Fibroblast of skin of abdomen (primary cell): ENCODE measurements at places on chromosomes 4 and X.

DNA sequence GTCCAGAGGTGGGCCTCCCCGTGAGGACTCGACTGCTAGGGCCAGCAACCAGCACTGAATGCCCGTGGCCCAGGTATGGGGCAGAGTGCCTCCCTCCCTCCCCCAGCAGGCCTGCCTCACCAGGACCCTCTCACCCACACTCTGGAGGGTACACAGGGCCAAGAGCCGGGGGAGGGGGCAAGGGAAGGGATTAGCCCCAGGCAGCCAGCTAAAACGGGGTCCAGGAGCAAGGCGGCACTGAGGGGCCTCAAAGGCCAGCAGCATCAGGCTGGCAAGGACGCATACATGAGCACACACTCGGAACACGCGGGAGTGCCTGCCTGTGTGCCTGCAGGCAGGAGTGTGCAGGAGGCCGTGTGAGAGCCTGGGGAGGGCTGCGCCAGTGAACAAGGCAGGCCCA lies 18.3 kb upstream of the DUSP9 start:
- no peak for DNase-seq

- no peak for DNase-seq
Observed at GRCh38 chr4:183392377-183392776, 52.1 kb upstream of the CDKN2AIP start.

DNA sequence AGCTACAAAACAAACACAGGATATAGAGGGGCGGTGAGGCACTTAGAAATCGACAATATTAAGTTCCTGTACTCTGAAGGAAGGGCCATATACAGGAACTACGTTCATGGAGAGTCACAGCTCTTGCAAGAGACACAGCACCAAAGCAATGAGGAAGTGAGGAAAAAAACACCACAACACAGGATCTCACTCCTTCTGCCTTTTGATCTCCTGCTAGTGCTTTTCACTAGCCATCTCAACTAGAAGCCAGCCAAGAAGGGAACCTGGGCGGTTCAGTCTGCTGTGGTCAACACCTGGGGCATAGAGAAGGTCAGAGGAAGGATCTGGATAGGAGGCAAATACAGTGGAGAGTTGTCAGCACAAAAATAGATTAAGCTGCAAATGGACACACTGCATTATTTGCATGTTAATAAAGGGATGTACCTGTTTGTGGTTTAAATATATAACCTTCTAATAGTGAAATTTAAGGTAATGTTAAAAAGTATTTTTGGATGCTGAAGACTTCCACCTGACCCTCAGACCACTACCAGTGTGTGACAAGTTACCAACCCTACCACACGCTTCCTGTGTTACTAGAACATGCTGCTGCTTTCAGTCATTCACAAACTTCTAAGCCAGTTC lies 104.6 kb downstream of the DTHD1 start:
- DNase-seq = no peak

GRCh38 chr4:72701987-72702819 lies 133.2 kb upstream of the ADAMTS3 start:
- DNase-seq = peak; percentile 42

- peak; percentile 47 for DNase-seq
Observed at GRCh38 chr4:20318001-20318908, 66.5 kb downstream of the SLIT2 start.

- no peak for DNase-seq
Observed at GRCh38 chr4:94665500-94666404, 92.0 kb upstream of the BMPR1B start.

GRCh38 chrX:110132450-110133114 lies 129.7 kb downstream of the TMEM164 start:
- DNase-seq = no peak

- DNase-seq = no peak
Observed at GRCh38 chr4:123186731-123187130, 209.9 kb upstream of the SPRY1 start.
